ENCODE measurements at places on chromosomes 6 and 20.

DNA sequence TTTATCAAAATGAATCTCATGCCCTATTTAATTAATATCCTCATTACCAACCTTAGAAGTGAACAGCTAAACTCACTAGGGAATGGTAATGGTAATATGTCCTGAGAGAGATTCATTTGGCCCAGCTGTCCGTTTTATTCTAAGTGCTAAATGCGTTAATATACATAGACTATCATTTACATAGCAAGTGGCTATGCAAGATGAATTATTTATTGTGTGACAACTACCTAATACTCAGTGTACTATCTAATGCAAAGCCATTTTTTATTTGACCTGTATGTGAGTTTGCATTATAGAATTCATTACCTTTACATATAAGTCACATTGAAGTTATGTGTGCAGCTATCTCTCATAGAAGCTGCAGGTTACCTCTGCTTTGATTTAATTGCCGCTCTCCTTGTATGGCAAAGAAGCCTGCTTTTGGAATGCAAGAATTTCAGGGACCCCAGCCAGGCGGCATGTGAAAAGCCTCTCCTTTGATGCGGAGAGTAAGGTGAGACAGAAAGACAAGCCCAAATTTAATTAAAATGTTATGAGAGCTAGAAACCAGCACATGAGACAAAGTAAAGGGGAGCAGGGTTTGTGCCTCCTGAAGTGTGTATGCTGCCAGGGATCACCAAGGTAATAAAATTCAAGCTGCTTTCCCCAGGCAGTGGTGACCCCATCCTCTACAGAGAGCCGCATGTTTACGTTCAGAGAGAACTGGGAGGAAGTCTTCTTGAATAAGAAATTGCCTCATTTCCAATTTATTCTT, 693.0 kb upstream of the MAP3K7 start:
- DNase-seq = no peak

DNA sequence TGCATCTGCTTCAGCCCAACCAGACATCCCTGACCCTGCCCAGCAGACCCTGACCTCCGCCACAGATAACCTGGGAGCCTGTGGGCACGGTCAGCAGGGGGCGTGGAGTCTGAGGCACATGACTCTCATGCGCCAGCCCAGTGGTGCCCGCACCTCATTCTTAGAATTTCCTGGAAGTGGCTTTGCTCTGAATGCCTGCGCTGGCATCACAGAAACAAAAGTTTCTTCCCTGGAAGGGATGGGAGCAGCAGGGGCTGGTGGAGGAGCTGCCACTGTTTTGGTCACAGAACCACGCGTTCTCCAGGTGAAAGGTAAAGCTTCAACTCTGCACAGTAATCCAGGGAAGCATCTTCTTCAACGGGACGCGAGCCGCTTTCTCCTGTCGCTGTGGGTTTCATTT, 67.9 kb upstream of the DUSP22 start:
- DNase-seq = no peak

DNA sequence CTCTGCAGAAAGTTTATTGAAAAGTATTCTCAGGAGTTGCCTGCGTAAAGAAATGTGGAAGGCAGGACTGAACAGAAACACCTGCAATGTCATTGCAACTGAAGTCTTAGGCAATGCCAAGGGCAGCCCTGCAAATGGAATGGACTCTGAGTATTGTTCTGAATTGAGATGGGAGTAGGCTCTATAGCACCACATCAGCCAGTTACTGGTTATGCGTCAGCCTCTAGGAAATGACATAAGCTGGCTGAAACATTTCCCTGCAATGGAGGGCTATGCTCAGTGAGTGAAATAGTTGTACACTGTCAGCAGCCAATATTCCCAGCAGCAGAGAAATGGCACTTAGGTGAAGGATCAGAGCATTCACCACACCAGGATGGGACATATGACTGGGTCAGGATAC, 13.8 kb upstream of the GJE1 start:
- DNase-seq = no peak

DNA sequence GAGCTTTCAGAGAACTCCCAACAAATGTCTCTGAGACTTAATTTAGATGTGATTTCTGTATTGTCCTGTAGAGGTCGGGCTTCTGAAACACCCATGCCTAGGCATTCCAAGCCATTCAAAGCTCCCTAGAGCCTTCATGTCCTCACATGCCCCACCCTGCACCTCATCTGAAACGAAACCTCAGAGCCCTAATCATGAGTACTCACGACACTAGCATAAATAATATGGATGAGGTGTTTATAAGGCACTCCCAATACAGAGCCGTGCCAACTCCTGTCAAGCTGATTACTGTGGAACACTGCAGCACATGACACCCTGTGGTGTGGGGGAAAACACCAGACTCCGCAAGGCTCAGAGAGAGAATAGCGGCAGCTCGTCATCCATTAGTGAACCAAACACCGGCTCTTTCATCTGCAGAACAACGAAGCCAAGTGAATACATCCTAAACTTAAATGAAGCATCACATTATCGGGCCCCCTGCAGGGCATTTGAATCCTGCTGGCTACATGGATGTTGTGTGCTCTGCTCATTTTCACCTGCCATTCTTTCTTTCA, 83.8 kb downstream of the FNDC1 start:
- DNase-seq = peak; percentile 35

GRCh38 chr6:1950631-1951030, 294.8 kb downstream of the GMDS start:
- no peak for DNase-seq

- no peak for DNase-seq
Observed at GRCh38 chr6:156026486-156027247, 571.0 kb upstream of the NOX3 start.

GRCh38 chr6:78259935-78260334, 607.1 kb downstream of the MEI4 start:
- no peak for DNase-seq

DNA sequence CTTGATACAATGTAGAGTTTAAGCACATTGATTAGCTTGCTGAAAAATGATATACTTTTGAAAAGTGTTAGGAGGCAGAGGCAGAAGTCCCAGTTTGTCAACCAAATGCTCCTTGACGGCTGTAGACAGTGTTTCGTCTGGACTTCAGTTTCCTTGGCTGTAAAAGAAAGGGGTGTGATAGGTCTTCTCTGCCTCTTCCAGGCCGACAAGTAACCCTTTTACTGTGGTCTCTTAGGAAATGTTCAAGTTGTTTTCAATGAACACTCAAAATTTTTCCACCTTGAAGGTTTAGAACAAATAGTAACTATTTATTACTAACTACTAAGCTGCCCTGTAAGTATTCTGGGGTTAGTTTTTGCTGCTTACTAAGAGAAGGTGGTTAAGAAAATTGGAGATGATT, 122.4 kb downstream of the IRF4 start:
- no peak for DNase-seq

DNA sequence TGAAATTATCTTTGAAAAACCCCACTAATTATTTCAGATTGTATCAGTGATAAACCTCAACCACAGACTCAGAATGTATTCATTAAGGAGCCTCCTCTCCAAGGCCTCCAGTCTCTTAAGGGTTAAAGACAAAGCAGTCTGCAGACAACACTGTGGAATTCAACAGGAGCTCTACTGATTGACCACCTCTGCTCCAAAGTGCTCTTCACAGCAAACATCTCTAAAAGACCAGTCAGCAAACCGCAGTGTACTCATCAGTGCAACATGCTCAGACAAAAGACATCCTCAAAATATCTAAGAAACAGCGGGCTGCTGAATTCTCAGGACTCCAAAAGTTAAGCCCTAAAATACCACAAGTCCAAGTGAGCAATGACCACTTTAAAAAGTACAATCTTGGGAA, 42.0 kb downstream of the UQCC1 start:
- DNase-seq = no peak

DNA sequence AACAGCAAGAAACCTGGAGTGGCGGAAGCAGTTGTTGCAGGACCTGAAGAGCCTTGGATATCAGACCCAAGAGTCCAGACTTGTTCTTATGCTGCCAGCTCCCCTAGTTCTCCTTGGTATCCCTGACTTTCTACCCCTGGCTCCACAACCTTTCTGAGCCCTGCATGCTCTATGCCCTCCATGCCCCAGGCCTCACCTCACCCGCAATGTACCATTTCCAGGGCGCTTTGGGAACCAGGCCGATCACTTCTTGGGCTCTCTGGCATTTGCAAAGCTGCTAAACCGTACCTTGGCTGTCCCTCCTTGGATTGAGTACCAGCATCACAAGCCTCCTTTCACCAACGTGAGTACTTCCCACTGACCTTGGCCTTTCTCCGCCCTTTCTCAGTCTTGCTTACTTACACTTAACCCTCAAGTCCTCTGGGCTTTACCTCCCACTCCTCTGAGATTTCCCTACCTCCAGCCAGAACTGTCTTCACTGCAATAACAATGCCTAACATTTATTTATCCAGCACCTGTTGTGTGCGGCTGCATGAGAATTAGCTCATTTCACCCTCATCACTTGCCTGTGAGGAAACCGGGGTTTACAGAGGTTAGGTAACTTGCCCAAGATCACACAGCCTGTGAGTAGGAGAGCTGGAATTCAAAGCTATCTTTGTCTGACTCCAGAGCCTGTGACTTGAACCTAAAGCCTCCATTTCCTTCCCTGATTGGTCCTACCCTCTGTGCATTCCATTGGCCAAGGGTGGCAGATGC, 2.3 kb downstream of the POFUT1 start:
- no peak for DNase-seq

DNA sequence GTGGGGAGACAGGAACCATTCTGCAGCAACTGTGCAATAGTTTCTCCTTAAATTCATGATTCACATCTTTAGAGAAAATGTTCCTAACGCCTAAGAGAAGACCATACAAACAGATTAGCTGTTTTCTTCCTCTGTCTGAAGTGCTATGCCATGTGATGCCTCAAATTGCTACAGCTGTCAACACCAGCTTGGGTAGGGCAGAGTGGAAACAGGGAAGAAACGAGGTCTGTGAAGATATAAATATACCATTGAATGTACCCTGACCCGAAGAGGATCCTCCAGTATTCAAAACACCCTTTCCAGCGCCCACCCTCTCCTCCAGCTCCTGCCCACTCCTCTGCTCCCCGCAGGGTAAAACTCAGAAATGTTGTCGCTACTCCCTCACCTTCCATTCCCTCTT, 40.3 kb upstream of the PRND start:
- DNase-seq = no peak
